ENCODE measurements at places on chromosomes 2 and 18.

DNA sequence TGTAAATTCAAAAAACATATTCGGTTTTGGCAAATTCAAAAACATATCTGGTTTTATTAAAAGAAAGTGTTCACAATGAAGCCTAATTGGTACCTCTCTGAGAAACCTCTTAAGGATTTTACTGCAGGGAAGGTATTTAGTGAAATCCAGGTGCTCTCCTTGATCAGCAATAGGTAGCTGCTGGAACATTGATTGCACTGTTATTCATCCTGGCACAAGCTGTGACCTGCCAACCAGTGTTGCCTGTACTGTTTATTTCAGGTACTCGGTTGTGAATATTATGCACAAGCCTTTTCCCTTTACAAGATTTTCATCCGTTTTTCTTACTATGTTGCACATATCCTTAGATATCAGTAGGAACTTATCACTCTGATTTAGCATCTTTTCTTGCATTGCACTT is 155.8 kb upstream of the ZEB2 start:
- DNase-seq: no peak

DNA sequence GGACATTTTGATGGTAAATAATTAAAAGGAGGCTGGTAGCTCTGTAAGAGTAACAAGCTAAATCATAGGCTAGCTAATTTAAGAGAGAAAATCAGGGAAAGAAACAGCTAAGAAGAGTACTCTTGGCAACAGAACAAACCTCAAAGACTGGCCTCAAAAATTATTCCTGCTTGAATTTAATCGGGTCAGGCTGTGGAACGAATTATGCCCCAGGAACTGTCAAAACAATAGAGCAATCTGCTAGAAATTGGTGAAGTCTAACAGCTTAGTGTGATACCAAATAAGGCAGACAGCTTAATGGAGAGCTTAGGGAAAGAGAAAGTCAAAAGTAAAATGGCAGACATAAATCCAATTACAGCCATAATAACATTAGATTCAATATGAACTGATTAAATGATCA is 215.7 kb downstream of the MREG start:
- DNase-seq: no peak

GRCh38 chr18:36624451-36625167 is 204.2 kb downstream of the TPGS2 start:
- DNase-seq: no peak

GRCh38 chr2:105924932-105925331 is 180.2 kb downstream of the NCK2 start:
- DNase-seq: no peak

DNA sequence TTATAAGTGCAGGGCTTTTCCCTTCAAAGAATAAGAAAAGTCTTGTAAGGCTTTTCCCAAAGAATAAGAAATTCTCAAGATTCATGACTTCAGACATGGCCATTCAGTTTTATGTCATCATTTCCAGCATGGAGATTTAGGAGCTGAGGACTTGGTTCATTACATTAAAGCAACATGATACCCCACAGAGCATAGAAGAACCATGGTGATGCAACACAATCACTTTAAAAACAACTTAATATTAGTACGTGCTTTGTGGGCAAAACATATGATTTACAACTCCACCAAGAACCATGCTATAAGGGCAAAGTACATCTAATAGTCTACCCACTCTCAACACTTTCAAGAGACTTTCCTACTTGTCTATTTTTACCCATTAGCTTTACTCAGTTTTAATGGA is 214.4 kb downstream of the SRBD1 start:
- DNase-seq: no peak

DNA sequence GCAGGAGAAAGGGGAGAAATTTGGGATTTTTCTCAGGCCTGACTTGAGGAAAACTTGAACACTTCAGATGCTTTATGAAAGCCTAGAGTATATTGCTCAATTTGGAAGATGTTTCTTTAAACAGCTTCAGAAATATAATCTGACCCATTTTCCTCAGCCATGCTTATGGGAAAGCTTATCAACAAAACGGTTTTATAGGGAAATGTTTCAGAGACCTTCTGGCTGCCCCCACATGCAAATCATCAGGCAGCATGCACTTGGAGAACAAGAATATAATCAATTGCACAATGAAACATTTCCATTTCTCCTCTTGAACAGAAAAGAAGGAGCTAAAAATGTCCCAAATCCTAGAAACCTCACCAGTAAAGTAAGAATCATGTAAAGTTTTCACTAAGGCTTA is 411.2 kb upstream of the ETAA1 start:
- no peak for DNase-seq

DNA sequence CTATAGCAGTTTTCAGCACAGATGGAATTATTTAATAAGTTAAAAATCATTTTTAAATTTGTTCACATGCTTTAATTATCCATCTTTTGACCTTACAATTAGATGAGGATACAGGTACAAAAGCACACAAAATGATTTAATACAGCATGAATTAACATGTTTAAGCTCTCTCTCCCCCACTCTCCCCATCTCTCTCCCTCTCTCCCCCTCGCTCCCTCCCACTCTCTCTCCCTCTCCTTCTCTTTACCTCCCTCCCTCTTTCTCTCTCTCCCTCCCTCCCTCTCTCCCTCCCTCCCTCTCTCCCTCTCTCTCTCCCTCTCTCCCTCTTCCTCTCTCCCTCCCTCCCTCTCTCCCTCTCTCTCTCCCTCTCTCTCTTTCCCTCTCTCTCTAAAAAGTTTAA is 7.6 kb downstream of the NBAS start:
- no peak for DNase-seq

GRCh38 chr18:27887711-27888495 is 289.0 kb downstream of the CDH2 start:
- DNase-seq: no peak

DNA sequence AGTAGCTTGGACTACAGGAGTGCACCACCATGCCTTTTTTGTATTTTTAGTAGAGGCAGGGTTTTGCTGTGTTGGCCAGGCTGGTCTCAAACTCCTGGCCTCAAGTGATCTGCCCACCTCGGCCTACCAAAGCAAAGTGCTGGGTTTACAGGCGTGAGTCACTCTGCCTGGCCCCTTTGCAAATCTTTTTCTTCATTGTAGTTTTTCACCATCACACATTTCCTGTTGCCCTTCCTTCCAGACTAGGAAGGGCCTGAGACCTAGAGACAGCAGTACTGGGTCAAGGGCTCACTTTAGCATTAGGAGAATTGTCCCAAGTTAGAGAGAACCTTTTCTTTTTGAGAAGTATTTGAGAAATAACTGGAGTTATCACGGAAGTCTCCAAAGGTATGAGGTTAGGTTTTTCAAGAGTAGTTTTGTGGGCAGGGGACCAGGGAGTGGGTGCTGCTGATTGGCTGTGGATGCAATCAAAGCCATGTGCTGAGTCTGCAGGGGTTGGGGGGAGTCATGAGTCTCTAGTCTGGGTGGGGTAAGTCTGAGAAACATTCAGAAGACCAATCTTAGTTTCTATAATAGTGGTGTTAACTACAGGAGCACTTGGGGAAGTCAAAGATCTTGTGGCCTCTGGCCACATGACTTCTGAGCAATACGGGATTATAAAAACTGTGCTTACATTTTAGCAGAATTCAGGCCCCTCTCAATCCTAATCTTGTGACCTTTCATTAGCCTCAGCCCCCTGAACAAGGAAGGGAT is 23.7 kb downstream of the B3GNT2 start:
- DNase-seq: no peak

GRCh38 chr2:234703258-234703657 is 206.4 kb upstream of the ARL4C start:
- no peak for DNase-seq

- no peak for DNase-seq
These were observed 177.8 kb upstream of the RGPD4 start for GRCh38 chr2:107648781-107649404.

Data from HuH-7.5 (cell line).